ENCODE measurements at places on chromosomes 2 and 18.

GRCh38 chr2:117674172-117674571 is 140.3 kb upstream of the DDX18 start:
- no peak for DNase-seq

- no peak for DNase-seq
These were observed 25.6 kb upstream of the STAT1 start for GRCh38 chr2:191039616-191040015.

DNA sequence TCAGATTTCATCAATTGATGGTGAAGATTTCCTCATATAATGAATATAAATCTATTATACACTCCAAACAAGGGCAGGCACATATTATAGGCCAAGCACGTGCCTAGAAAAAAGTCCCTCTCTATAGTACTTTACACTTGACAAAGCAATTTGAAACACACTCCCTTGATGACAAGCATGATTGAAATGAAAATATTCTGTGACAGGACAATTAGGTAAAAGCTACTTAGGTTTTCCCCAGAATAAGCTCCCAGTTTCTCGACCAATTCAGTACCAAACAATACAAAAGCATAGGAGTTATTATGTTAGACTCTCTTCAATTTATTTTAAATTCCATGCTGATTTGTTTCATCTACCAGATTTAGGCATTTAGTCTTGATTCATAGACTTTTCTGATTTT is 47.7 kb downstream of the CCDC68 start:
- DNase-seq = no peak

- DNase-seq = no peak
These were observed 254.2 kb downstream of the EN1 start for GRCh38 chr2:118593257-118593656.

GRCh38 chr2:86807468-86808275 is 17.0 kb upstream of the CD8A start:
- no peak for DNase-seq

DNA sequence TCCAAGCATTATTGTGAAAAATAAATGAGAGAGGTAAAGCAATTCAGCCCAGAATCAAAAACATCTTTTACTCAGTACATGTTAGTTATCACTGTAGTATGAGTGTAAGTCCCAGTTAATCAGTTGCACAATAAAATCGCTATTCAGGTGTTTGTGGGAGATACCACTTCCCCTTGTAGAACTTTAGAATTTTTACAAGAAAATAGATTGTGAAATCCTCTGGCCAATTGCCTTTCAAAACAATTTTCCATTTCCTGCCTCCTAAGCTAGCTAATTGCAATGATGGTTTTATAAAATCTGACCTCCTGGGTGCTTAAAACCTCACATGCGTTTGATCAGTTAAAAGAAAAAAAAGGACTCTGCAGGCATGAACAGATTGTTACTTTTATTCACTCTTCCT is 332.5 kb downstream of the PID1 start:
- no peak for DNase-seq

DNA sequence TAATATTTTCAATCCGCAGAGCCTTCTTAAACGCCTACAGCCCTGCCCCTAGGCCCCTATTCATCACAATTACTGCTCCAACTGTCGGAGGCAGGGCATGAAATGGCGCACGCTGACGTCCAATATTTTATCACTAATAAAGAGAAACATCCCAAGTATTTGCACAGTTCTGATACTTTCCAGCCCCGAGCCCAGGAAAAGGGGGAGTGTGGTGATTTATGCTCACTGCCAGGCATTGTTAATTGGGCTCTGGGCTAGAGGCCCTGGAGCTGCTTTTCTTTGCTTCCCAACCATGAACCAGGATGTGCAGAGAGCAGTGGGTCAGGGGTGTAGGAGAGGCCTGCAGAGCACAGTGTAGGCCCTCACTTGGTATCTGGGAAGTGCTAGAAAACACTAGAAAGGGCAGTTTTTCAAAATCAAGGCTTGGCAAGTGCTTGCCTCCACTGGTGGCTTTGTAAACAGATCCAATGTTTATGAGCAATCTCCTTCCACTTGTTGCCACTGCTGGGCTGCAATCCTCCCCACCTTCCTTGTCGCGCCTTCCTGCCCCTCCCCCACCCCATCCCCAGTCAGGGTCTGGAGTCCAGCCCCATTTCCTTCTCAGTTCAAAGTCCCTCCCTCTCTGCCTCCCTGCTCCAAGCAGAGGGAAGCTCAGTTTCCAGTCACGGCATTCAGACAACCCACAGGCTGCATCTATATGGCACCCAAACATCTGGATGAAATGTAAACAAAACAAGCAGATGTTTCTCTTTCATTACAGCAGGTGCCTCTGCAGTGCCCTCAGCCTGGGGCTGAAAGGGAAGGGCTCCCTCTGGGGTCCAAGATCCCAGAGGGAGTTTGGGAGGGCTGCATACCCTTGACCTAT is 83.9 kb upstream of the PKDCC start:
- no peak for DNase-seq

- no peak for DNase-seq
These were observed 18.3 kb downstream of the CCT7 start for GRCh38 chr2:73252238-73253027.

DNA sequence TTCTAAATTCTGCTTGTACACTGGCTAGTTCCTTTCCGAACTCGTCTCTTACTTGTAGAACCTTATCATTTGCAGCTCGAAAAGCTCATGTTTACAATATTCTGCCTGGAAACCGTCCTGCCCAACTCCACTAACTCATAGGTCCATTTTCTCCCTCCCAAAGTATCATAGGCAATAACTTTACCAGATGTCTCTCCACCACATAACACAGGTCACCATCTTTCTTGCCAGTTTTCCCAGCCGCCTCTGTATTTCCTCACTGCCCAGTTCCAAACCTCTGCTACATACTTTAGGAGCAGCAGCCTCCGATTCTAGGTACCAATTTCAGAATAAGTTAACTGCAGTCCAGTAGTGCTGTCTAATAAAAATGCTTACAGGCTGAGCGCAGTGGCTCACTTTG is 259.5 kb downstream of the GLI2 start:
- DNase-seq = no peak

- no peak for DNase-seq
These were observed 15.6 kb upstream of the WDR75 start for GRCh38 chr2:189425676-189426075.

DNA sequence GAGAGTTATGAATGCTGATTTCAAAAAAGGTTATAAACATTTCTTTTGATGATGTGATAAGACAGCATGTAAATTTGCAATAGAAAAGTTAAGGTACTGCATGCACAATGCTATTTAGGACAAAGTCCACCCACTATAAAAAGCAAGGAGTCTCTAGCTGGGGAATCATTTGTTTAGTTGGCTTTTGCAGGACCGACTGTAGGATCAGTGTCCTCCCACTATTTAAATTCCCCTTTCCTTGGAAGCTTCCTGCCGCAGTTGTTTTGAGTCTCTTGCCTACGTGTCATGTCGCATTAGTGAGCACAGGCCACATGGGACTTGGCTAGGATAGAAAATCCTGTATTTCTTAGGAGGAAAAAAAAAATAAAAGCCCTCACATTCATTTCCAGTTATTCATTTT is 13.1 kb downstream of the QPCT start:
- no peak for DNase-seq

- no peak for DNase-seq
These were observed 229.1 kb upstream of the RBBP8 start for GRCh38 chr18:22703883-22704585.

DNA sequence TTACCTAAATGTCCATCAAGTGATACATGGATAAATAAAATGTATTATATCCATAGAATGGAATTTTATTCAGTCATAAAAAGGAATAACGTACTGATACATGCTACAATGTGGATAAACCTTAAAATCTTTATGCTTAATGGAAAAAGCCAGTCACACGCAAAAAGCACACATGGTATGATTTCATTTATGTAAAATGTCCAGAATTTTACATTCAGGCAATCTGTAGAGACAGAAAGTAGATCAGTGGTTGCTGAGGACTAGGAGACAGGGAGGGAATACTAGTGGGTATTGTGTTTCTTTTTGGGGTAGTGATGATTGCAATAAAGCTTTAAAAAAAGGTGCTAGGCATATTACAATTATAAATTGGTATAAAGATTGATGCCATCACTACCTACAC is 30.7 kb upstream of the CD302 start:
- no peak for DNase-seq

GRCh38 chr2:120346667-120347358 is 877 bp downstream of the INHBB start:
- peak; percentile 32 for DNase-seq

- peak; percentile 4 for DNase-seq
These were observed 133.9 kb downstream of the TNS1 start for GRCh38 chr2:217868911-217869334.

- no peak for DNase-seq
These were observed 375.3 kb downstream of the PIK3C3 start for GRCh38 chr18:42330296-42330695.

Measured in AG09309 (cell line).